ENCODE measurements at places on chromosomes 2 and 18.

DNA sequence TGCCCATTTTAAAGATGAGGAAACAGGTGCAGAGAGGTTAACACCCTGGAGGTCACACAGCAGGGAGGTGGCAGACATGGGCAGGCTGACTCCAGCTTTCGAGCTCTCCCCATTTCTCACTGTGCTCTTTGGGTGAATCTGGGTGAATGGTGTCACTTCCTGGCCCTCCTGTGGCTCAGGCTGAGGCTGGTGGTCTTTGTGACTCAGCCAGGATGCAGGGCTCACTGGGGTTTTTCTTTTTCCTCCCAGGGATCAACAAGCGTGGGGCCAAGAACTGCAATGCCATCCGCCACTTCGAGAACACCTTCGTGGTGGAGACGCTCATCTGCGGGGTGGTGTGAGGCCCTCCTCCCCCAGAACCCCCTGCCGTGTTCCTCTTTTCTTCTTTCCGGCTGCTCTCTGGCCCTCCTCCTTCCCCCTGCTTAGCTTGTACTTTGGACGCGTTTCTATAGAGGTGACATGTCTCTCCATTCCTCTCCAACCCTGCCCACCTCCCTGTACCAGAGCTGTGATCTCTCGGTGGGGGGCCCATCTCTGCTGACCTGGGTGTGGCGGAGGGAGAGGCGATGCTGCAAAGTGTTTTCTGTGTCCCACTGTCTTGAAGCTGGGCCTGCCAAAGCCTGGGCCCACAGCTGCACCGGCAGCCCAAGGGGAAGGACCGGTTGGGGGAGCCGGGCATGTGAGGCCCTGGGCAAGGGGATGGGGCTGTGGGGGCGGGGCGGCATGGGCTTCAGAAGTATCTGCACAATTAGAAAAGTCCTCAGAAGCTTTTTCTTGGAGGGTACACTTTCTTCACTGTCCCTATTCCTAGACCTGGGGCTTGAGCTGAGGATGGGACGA lies 13.2 kb downstream of the ITM2C start:
- peak; percentile 50 for DNase-seq

DNA sequence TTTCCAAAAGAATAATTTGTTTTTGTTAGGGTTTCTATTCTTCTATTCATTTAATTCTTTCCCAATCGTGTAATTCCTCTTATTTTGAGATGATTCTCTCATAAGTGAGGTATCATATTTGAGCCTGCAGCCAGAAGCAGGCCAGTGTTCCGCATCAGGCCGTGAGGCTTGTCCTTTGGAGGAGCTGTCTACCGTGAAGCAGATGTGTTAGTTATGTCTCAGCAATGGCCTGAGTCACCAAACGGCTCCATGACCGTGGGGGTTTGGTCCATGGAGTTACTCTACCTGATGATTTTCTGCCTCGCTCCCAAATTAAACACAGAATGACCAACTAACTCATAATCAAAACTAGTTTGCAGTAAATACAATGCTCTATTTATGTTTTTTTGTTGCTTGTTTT lies 64.2 kb upstream of the TMEM87B start:
- no peak for DNase-seq

DNA sequence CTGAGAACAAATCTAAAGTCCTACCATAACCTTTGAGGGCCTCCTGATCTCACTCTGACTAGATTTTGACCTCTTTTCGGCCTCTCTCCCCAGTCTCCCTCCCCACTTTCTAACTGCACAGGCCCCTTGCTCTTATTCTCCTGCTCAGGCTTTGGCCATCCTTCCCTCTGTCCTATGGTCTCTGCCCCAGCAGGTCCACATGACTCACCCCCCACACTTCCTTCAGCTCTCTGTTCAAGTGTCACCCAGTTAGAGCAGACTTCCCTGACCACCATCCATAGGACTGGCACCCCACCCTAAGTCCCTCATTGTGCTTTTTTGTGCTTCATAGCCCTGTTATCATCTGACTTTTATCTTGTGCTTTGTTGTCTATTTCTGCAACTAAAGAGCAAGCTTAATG lies 41.2 kb upstream of the NT5C1B start:
- DNase-seq: no peak

- peak; percentile 44 for DNase-seq
Measured at GRCh38 chr2:118881490-118882129, 34.2 kb upstream of the EN1 start.

- DNase-seq: no peak
Measured at GRCh38 chr18:10100196-10100595, 186.4 kb downstream of the VAPA start.

DNA sequence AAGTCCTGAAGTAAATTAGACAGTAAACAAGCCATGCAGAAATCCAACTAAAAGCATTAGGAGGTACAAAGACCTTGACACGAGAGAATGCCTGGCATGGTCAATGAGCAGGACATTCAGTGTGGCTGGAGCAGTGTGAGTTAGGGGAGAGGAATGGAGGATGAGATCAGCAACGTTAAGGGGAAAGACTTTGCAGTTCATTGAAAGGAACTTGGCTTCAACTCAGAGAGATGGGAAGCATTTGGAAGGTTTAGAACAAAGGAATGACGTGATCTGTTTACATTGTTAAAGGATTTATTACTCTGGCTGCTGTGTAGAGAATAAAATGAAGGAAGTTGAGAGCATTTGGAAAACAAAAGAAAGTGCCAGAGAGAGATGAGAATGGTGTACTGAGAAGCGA lies 621.3 kb downstream of the XIRP2 start:
- DNase-seq: no peak

- DNase-seq: peak; percentile 29
Measured at GRCh38 chr2:118185210-118186109, 97.2 kb downstream of the INSIG2 start.

DNA sequence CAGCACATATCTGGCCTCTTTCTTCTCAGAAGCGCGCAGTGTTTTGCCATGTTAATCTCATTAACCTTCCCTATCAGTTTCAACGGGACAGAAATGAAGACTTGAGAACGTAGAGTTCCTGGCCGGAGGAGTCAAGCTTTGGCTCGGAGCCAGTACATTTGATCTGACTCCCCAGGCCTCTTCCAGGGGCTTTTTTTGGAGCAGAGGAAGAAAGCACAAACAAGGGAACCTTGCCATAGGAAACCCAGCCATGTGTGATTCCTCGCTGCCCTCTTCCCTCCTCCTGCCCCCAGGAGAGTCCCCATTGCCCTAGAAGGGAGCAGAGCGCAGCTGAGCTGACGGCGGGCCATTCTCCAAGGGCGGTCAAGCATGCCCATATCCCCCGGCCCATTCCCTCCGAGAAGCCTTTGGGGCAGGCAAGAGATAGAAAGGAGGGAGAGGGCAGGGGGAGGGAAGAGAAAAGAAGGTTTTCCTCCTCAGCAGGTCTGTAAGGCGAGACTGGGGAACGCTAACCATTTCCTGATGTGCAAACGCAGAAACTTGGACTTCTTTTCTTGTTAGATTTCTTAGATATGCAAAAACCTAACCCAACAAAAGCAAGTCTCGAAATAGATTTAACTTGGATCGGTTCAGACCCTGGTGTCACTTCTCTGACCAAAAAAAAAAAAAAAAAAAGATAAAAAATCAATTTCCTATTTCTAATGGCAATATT lies 63.7 kb upstream of the POU3F3 start:
- no peak for DNase-seq

DNA sequence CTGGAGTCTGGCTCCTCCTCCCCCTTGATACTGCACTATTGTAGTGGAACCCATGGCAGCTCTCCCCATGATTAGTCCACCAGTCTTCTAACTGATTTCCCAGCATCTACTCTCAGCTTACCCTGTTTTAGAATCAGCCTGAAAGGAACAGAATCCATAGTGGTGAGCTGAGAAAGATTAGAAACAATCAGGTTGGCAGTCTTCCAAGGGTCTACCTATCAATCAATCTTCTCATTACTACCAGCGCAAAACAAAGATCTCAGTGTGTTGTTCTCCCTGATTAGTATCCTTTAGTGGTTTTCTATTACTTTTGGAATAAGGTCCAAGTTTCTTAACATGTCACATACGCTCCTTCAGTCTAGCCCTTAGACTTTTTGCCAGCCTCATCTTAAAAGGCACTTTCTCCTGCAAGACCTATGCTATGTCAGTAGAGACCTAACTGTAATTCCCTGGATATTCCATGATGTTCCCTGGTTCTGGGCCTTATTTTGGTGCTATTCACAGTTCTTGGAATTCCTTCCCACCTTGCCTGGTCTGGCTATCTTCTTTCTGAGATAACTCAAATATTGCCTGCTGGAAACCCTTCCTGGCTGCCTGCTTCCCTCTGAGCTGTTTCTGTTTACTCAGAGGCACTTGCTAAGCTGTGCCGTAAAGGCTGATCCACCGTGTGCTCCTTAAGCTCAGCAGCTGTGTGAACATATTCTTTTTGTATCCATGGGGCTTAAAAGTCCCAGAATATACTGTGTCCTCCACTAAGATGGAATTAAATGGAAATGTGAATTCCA lies 32.6 kb downstream of the LAMA3 start:
- DNase-seq: no peak

DNA sequence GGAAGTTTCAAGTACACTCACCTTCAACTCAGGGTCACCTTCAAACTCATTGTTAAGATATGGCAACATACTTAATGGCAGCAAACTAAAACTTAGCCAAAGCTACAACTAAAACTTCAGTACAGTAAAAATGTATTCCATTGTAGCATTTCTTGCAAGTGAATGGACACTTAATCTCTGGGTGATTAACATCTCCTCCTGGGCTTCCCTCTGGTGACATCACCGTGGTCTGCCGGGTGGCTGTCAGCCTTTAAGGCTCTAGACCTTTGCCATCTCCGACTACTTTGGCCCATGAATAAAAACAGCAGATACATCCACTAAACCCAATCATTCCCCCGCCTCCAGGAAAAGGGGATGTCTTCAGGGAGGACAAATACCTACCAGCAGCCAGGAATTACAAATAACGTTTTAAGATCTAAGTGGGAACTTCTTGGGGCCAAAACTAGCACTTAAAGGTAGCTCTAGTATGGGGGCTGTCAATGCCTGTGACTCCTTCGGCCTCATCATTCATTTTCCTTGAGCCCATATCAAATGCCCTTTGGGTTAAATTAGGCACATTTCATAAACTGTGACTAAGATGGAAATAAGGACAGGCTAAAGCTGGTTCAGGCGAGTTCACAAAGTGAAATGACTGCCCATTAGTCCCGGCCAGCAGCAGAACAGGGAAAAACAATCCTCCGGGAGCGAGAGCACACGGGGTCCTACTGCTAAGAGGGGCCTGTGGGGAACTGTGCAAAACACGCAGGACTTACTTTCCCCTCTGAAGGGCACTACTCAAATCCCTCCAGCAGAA lies 1.1 kb downstream of the TFCP2L1 start:
- no peak for DNase-seq

DNA sequence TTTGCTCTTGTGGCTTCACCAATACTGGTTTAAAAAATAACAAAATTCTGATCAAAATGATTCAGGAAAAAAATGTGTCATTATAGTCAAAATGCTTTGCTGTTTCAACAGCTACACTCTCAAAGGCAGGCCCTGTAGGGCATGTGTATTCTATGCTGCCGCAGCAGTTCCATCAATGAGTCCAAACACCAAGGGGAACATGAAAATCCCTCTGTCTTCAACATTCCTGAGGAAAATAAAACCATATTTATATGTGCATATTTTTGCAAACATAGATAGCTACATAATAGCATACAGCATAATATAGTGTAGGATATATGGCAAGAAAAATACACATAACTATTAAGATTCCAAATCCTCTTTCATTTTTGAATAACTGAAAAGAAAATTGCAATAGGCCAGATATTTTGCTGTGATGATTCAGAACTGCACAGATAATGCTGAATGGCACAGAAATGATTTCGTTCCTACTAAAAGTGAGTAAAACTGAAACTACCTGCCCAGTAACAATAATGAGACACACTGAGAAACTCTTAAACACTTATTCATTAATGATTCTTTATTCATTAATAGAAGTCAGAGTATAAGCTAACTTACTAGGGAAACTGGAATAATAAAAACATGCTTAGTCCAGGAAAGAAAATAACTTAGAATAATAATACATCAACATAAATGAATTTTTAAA lies 343.8 kb downstream of the SUCLG1 start:
- no peak for DNase-seq

DNA sequence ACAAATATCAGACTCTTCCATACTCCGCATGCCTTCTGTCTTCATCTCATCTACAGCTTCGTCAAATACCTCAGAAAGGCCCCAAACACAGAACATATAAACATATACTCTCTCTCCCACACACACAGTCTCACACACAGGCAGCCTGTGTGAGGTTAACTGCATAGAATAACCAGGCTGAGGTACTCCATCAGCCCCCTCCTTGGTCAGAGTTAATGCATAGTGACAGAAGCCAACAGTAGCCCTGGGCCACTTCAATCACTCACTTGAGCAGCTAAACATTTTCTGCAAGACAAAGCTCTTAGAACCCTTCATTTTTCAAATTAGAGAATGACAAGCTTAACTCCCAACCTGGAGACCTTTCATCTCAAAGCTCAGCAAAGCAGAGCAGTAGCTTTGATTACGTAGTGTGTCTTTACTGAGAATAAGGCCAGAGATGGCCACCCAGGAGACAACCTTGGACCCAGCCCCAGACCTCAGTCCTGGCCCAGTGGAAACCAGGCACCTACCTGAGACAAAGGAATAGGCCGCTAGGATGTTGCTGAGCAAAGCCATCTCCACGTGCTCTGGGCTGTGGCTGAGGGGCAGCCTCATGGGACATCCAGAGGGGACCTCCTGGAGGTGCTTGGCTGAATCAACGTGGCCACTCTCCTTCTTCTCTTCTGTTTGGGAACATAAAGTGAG lies 43.0 kb downstream of the EVA1A start:
- no peak for DNase-seq

DNA sequence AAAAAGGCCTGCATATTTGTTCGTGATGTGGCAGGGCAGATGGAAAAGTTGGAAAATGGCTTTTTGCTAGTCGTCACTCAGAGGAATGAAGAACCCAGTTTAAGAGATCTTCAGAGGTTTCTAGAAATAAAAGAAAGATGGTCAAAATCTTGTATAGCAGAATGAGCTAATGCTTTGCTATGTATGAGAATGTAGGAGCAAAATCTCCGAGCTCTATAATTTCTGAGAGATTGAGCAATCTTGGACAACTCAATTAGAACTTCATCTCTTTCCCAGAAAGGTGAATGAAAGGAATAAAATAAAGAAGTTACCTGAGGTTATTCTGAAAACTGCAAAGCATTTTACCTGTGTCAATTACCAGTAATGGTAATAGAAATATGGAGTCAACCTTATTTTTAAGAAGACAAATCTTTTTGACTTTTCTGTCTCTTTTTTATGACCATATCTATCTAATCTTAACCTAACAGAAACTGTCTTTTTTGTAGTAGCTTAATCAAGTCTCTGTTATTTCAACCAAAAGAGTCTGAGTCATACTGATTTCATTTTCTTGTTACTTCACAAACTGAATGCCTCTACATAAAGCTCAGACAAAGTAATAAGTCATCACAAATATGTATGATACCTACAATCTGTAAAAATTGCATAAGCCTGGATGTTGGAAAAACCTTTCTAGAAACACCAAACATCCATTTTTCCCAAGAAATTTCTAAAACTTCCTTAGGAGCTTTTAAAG lies 32.5 kb downstream of the CCDC68 start:
- DNase-seq: no peak

DNA sequence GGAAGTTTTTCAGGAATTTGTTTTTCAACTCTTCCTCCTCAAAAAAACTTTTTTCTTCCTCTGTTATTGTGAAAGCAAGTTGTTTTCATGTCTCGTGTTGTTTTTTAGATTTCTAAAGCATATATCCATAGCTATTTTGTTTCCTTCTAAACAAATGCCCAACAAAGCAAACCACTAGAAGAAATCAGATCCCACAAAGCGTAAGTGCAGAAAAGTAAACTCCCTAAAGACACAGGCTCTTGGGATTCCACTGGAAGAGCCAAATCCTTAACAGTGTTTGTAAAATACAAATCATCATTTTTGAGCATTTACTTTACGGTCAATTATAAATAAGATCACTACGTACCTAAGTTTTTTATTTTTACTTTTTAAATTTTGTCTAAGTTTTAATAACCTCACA lies 21.7 kb upstream of the RIF1 start:
- DNase-seq: no peak

- no peak for DNase-seq
Measured at GRCh38 chr2:198106621-198107385, 302.4 kb downstream of the PLCL1 start.

Measured in T-cell (primary cell).